ENCODE measurements at places on chromosomes 3 and 15.

DNA sequence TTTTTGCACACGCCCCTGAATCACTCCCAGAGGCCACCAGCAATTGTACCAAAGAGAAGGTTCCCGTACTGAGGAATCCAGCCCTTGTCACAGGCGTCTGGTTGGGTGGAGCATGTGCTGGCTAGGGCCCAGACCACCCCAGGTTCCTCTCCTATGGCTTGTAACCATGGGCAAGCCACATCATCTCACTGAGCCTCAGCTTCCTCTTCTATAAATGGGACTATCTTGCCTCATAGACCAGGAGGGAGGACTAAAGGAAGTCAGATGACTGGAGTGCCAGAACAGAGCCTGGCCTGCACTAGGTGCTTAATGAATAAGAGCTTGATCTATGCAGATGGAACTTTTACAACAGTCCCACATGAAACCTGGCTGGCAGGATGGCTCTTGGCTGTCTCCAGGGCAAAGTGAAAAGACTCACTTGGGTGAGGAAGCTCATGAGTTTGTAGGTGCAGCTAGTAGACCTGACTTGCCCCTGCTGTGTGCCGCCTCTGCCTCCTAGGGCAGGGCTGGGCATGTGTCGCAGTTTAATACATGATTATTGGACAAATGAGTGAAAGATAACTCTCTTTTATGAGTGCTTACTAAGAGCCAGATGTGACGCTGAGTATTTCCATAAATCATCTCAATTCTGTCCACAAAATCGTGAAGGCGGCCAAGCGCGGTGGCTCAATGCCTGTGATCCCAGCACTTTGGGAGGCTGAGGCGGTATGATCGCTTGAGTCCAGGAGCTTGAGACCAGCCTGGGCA is 29.3 kb downstream of the CTSH start:
- no peak for DNase-seq

DNA sequence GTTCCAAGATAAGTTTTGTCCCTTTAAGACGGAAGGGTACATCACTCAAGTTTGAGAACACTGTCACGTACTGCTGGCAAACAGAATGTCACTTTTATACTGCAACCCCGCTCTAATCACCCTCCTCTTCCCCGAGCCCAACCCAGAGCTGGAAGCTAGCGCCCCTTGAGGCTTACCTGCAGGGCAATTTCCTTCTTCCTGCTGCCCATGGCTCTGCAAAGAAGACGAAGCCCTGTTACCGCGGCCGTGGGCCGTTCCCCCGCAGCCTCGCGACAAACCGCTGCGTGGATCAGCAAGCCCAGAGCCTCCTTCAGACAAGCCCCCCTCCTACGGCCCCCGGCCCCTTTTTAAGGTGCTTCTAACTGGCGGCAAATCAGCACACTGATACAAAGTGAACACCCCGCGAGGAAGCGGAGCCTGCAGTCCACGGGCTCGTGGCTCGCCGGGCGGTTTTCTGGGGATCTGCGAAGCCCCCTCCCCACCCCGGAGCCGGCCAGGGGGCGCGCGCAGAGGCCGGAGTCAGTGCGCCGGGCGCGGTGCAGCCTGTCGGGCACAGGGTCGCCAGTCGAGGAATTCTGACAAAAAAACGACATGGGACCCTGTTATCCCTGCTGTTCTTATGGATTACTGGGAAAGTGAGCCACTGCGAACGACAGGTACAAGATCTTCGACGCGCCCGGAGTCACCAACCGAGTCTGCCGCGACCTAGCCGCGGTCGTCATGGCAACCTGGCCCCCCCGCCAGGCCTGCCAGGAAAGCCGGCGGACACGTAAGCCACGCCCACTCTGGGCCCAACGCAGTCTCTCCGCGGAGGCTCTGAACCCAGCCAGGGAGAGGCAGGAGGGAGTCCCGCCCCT is at the start of gene NME9:
NME9 (minus strand) TSS at position 725 of the 857 bp plus-strand sequence; CDS start at position 209, 516 bp downstream.
- peak; percentile 88 for DNase-seq

DNA sequence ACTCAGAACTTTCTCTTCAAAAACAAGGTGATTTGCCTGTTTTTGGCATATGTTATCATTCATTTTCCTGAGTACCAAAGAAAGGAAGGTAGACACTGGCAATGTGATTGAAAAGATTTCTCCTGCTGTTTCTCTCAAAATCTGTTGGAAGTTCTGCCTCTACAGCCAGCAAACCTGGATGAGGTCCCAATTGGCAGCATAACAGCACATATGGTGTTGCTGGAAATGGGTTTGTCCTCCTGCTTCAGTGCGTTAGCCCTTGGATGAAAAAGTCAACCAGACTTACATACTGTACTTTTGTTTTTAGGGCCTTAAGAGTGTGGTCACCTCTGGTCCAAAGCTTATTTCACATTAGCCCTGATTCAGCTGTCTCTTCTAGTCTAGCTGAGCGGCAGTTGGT is 237.6 kb upstream of the MME start:
- no peak for DNase-seq

DNA sequence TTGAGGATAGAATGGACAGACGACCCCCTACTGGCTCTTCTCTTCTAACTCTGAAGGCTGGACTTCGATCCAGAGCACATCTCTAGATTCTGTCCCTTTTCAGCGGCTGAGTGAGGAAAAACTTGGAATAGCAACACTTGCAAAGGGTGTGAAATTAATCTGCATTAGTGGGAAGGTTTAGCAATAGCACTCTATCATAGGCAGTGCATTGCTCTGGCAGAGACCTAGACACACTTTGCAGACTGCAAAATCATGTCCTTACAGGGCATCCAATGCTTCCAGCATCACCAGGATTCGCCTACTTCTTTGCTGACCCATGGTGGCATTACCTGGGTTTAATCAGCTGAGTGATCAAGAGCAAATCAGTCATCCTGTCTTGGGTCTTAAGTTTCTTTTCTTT is 43.1 kb downstream of the DAPK2 start:
- no peak for DNase-seq

GRCh38 chr15:81286621-81287121 is 37.3 kb downstream of the STARD5 start:
- no peak for DNase-seq

GRCh38 chr3:153783741-153784480 is 337.3 kb upstream of the ARHGEF26 start:
- DNase-seq, result peak; percentile 27

GRCh38 chr3:192068464-192069254 is 607.7 kb downstream of the PYDC2 start:
- DNase-seq, result no peak

DNA sequence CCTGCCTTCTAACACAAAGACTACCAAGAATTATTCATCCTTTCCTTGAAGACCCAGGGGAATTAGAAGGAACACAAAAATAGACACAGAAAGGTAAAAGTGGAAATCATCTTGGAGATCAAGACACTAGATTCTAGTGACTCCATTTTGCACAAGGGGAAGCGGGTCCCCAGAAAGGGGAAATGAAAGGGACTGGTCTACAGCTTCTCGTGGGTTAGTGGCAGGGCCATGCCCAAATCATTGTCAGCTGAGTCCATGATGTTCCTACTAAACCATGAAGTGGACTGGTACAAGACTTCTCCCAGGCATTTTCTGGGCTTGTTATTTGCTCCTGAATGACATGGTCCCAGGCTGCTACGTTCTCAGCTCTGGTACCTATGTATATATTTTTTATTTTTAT is 230.7 kb upstream of the TPRG1 start:
- no peak for DNase-seq

GRCh38 chr3:14244521-14245247 is 66.1 kb downstream of the LSM3 start:
- DNase-seq, result no peak

DNA sequence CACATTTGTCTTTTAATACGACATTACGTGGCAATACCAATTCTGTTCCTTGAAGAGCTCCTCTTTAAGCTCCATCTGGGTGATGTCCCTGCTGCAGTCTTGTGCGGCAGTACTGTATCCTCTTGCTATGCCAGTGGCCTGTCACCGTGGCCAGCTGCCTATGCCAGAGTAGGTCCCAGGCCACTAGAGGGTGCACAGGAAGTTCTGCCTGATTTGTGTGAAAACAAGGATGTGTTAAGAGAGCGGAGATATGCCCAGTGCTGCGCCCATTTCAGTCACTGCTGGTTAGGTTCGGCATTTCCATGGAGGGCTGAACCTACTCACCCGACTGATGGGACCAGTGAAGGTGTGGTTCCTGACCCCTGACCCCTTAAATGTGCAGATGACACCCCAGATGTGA is 25.2 kb downstream of the NIPA1 start:
- DNase-seq, result peak; percentile 23

DNA sequence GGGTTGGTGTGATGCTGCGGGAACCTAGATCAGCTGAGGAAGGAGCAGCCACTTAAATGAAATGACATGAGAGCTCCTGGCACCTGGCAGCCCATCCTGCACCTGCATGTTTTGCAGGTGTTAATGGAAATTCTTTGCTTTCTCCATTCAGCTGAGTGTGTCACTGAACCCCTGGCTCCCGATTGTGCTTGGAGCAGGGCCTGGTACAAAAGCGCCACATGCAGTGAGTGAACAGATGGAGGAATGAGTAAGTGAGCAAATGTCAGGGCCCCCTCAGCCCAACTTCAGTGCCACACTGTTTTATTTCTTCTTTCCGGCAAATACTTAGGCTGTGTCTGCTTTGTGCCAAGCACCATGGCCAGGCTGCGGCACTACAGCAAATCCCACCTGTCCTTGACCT is 132.2 kb downstream of the ASB7 start:
- DNase-seq, result no peak

- peak; percentile 12 for DNase-seq
These were observed 1.5 kb upstream of the CACNA2D3 start for GRCh38 chr3:54120657-54121413.

DNA sequence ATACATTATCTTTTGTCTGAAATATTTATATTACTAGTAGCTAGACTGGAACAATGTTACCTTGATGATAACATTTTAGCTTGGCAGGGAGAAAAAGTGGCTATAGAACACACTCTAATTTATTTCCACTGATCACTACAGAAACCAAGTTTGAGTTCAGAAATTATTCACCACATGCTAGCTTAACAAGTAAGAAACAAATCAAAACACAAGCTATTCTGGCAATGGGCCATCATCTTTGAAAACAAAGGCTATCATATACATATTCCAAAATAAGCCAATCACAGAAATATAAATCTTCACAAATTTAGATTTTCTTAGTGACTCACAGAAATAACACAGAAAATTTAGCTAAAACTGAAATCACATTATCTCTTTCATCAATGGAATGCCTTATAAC is 17.1 kb downstream of the AQR start:
- peak; percentile 16 for DNase-seq

GRCh38 chr15:82871358-82871757 is 61.9 kb downstream of the WHAMM start:
- DNase-seq, result no peak
